GDM1 (cell line): ENCODE measurements at places on chromosomes 6 and 20.

DNA sequence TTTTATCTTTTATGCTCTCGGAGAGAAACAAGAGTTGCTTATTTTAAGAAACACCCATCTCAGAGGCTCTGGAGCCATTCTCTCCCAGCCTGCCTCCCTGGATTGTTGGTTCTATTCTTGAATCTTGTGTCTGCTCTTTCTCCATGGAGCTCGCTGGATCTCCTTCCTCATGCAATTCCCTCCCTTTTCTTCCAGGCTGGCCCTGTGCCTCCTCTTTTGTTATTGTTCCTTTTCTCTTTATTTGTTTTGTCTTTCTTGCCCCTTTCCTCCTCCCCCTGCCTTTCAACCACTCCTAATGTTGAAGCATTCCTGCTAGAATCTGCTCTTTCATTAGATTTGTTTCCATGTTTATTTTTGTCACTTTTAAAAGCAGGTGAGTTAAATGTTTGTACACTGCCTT, 76.5 kb downstream of the STMND1 start:
- DNase-seq, result no peak

DNA sequence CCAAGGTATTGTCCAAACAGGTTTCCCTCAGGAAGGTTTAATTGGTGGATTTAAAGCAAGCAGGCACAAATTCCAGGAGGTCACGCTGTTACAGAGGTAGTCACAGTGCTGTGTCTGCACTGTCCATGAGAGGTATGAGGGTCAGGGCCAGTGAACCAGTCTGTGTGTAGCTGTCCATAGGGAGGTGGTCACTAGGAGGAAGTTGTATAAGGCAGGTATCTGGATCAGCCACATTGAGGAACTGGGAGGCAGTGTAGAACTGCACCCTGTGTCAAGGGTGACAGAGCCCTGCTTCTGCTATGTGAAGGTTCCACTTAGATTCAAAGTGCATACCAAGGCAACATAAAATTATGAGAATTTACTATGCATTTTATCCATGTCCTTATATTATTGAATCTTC, 73.3 kb downstream of the MAP3K4 start:
- DNase-seq, result no peak

- no peak for DNase-seq
Observed at GRCh38 chr6:56374841-56375369, 127.5 kb upstream of the COL21A1 start.

GRCh38 chr6:958488-958887, 265.5 kb upstream of the EXOC2 start:
- no peak for DNase-seq

GRCh38 chr6:18675881-18676280, 288.7 kb downstream of the RNF144B start:
- no peak for DNase-seq

DNA sequence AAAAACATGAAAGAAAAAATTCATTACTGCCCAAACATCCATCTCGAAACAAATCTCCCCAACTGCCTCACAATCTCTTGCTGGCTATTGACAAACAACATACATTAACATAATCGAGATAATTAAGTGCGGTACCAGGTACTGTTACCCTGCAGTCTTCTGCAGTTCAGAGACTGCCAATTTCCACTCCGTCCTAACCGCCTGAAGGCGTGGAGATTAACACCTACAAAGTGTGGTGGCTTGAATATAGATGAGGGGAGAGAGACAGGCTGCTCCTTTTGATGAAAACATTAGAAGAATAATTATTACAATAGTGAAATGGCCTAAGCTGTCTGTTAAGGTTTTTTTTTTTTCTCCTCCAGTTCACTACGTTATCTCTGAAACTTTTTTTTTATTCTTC, 258.9 kb upstream of the SOX4 start:
- no peak for DNase-seq

DNA sequence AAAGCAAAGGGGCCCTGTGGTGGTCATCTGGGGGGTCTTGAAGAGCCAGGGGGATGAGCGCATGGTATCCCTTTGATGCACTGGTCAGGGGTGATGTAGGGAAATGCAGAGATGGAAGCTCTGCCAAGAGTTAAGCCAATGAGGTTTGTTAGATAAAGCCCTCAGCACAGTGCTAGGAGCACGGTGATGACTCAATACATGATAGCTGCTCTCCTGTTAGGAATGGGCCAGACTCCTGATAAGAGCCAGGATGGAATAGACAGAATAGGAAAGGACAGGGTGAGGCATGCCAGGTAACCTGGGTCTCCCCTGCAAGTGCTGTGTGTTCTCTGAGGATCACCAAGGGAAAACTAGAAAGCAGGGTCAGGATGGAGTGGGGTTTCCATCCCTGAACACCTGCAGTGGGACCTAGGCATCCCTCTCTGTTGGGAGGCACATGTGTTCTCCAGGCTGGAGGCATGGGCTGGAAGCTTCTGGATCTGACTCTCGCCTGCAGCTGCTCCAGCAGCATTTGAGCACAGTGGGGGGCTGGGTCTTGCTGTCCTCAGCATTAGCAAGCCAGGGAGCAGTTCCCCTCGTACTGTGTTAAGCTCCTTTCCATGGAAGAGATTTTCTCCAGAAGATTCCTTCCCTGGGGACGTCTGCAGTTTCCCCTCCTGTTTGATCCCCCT, 71.8 kb upstream of the TIAM2 start:
- DNase-seq, result no peak

GRCh38 chr6:35146453-35146852, 5.3 kb upstream of the TCP11 start:
- DNase-seq, result peak; percentile 35

- no peak for DNase-seq
Observed at GRCh38 chr20:57835588-57836455, 126.0 kb upstream of the PMEPA1 start.

DNA sequence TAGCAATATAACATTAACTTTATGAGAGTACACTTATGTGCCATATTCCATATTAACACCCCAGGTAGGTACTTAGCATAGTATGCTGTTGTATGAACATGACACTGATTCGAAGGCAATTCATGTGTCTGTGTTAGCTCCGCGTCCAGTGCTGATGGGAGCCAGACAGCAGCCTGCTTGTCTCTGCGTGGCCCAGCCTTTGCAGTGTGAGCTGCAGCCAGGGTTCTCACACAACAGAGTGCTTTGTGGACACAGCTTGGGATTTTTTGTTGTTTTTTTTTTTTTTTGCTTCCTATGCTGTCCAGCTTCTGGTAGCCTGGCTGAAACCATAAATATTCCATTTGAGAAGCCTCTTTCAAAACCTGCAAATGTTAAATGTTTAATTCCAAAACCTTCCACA, 350.9 kb downstream of the SMOC2 start:
- no peak for DNase-seq
